ENCODE measurements at places on chromosomes 12 and 14.

DNA sequence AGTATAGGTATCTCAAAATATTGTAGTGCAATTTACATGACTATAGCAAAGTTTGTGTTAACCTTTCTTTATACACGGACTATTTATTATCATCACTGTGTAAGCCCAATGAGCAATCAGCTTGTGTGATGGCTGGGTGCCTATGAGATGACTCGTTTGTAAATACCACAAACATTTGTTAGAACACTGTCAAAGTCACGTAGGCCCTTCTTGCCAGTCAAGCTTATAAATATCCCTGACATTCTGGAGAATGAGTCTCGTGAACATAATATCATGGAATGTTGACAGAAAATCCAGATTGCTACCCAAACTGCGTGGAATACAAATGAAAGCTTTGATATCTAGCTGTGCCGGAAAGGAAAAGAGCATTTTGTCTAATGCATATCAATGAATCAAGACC, 648.3 kb upstream of the MDGA2 start:
- H3K36me3 ChIP-seq = no peaks in the 10 kb centered on the region
- H3K27me3 ChIP-seq = no peaks in the 10 kb centered on the region
- H3K4me1 ChIP-seq = no peaks in the 10 kb centered on the region
- no peak overlapping the region for H3K27ac ChIP-seq
- no peak for DNase-seq

GRCh38 chr14:60102389-60102788, 10.7 kb downstream of the PCNX4 start:
- H3K36me3 ChIP-seq = peaks cover 84% of the 10 kb centered on the region
- no peak overlapping the region for H3K4me3 ChIP-seq
- DNase-seq = no peak

DNA sequence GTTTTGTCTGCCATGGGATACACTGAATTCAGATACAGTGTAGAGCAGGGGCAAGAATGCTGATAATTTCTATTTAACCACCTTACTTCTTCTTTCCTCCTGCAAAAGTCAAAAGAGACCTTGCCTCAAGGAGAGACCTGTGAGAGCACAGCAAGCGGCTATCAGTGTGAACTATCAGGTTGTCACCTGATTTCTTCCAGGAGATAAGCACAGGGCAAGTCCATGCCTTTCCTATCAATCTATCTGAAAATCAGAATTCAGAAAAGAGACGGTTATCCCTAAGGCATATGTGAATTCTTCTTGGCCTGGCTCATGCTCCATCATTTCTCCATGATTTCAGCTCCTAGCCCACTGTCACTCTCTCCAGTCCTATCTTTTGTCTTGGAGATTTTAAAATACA, 128.9 kb upstream of the CCND2 start:
- no peak overlapping the region for H3K4me3 ChIP-seq
- peaks cover 7% of the 10 kb centered on the region for H3K36me3 ChIP-seq
- peaks cover 9% of the 10 kb centered on the region for H3K27me3 ChIP-seq
- peaks cover 31% of the 10 kb centered on the region for H3K4me1 ChIP-seq
- DNase-seq = no peak
- H3K27ac ChIP-seq = no peak overlapping the region

- H3K4me1 ChIP-seq = peaks cover 33% of the 10 kb centered on the region
- peak; percentile 10 for DNase-seq
- peaks cover 8% of the 10 kb centered on the region for H3K36me3 ChIP-seq
Observed at GRCh38 chr14:89429199-89430181, 12.5 kb upstream of the FOXN3 start.

- peaks cover 13% of the 10 kb centered on the region for H3K27me3 ChIP-seq
- H3K27ac ChIP-seq = no peak overlapping the region
- H3K4me1 ChIP-seq = peaks cover 37% of the 10 kb centered on the region
Observed at GRCh38 chr14:93984987-93985410, 8.6 kb upstream of the ASB2 start.

- no peaks in the 10 kb centered on the region for H3K4me1 ChIP-seq
- H3K4me3 ChIP-seq = no peak overlapping the region
- no peak overlapping the region for H3K27ac ChIP-seq
Observed at GRCh38 chr12:117352206-117352605, 9.2 kb downstream of the NOS1 start.

GRCh38 chr14:100426314-100426713, 103.2 kb downstream of the SLC25A47 start:
- DNase-seq = no peak
- peaks cover 44% of the 10 kb centered on the region for H3K4me1 ChIP-seq
- H3K4me3 ChIP-seq = no peak overlapping the region
- no peak overlapping the region for H3K27ac ChIP-seq

DNA sequence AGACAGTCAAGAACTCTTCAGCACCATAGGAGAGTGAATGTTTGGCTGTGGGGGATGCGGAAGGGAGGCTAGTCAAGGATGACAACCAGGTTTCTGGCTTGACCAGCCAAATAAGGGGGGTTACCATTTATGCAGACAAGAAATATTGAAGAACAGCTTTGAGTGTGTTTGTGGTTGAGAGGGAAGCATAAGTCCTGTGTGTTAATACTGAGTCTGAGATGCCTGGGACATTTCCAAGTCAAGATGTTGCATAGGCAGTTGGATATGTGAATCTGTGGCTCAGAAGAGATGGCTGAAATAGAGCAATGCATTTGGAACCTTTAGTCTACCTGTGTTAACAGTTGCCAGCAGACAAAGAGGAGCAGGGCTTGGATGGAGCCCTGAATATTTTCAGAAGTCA, 66.1 kb downstream of the ANO6 start:
- H3K4me3 ChIP-seq = no peak overlapping the region
- H3K27ac ChIP-seq = peak overlapping the region; percentile 18
- peaks cover 42% of the 10 kb centered on the region for H3K36me3 ChIP-seq
- DNase-seq = no peak

- no peak overlapping the region for H3K4me3 ChIP-seq
- DNase-seq = no peak
- peaks cover 4% of the 10 kb centered on the region for H3K27me3 ChIP-seq
- peaks cover 13% of the 10 kb centered on the region for H3K4me1 ChIP-seq
- H3K36me3 ChIP-seq = peaks cover 6% of the 10 kb centered on the region
Observed at GRCh38 chr12:102433304-102433703, 47.1 kb downstream of the IGF1 start.

- no peak for DNase-seq
- peaks cover 9% of the 10 kb centered on the region for H3K27me3 ChIP-seq
Observed at GRCh38 chr12:3381059-3382047, 109.7 kb upstream of the PRMT8 start.

DNA sequence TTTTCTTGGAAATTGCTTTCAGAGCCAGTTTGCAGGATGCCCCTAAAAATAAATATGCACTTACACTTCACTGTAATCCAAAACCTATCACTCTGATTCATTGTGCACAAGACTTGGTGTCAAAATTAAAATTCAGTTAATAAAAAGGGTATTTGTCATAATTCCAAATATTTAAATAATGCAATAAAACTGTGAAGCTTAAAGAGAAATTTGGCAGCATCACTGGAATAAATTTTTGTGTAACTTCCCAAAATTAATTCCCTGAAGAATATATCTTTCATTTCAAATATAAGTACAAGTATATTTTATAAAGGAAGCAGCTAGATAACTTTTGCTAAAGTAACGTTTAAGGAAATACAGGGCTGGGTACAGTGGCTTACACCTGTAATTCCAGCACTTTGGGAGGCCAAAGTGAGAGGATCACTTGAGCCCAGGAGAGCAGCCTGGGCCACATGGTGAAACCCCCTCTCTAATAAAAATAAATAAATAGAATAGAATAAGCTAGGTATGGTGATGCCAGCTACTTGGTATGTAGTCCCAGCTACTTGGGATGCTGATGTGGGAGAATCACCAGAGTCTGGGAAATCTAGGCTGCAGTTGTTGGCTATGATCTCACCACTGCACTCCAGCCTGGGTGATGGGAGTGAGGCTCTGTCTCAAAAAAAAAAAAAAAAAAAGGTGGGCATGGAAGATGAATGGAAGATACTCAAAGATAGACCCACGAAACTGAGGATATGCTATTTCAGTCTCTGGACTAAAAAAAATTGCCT, 233.8 kb downstream of the FBXL14 start:
- no peak for DNase-seq
- peaks cover 50% of the 10 kb centered on the region for H3K4me1 ChIP-seq

DNA sequence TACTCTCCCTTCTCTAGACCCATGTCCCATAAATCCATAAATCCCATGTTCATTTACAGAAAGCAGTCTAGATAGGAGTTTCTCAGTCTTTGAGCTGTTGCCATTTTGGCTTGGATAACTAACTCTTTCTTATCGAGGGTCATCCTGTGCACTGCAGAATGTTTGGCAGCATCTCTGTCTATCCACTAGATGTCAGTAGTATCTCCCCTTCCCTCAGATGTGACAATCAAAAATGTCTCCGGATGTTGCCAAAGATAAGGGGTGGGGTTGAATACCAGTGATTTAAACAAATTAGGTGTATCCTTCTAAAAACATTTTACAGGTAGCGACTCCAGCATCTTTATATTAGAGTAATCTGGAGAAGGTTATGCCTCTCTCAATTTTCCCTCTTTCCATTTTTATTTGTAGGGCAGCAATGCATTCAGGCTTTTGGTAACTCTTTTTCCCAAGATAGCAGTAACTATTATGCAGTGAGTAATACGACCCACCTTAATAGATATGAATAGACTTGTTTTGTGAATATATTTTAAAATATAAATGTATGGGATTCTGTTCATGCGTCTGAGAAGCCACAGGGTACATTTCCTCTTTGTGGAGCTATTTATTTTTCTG, 100.7 kb downstream of the LRRK2 start:
- no peaks in the 10 kb centered on the region for H3K4me1 ChIP-seq
- no peaks in the 10 kb centered on the region for H3K27me3 ChIP-seq
- H3K27ac ChIP-seq = no peak overlapping the region

DNA sequence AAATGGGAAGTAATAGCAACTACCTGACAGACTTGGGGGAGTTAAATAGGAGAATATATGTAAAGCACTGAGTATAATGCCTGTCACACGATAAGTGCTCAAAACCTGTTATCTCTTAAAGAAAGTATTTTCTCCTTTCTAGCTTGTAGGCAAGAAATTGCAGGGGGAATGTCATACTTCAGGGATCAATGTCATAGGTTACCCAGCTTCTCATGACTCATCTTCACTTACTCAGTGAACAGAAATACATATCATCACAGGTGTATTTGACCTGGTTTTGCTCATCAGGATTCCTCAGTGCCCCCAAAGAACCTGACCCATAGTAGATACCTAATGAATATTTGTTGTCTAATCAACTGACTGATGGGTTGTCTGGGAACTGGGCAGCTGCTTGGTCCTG, 285.0 kb upstream of the ATP2B1 start:
- no peak overlapping the region for H3K4me3 ChIP-seq
- DNase-seq = no peak
- no peak overlapping the region for H3K27ac ChIP-seq
- peaks cover 3% of the 10 kb centered on the region for H3K27me3 ChIP-seq
- H3K36me3 ChIP-seq = no peaks in the 10 kb centered on the region
- H3K4me1 ChIP-seq = peaks cover 15% of the 10 kb centered on the region

- H3K4me3 ChIP-seq = no peak overlapping the region
- no peak overlapping the region for H3K27ac ChIP-seq
- H3K27me3 ChIP-seq = no peaks in the 10 kb centered on the region
Observed at GRCh38 chr14:33711811-33712216, 239.1 kb downstream of the EGLN3 start.

DNA sequence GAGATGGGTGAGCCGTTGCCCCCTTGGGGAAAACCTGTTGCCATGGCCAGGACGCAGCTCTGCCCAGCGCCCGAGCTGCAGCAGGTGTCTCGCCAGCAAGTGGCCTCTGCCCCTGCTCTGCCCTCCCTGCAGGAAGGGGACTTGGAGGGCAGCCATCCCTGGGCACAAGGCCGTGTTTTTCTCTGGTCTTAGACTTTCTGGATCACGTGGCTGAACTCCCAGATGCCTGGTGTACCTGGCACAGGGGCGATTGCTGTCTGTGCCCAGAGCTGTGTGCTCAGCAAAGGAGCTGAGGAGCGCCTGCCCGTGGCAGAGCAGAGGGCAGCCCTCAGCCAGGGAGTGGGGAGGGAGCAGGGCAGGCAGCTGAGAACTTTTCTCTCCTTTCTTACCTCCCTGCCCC, 38.0 kb downstream of the TMEM63C start:
- H3K36me3 ChIP-seq = no peaks in the 10 kb centered on the region
- DNase-seq = no peak

DNA sequence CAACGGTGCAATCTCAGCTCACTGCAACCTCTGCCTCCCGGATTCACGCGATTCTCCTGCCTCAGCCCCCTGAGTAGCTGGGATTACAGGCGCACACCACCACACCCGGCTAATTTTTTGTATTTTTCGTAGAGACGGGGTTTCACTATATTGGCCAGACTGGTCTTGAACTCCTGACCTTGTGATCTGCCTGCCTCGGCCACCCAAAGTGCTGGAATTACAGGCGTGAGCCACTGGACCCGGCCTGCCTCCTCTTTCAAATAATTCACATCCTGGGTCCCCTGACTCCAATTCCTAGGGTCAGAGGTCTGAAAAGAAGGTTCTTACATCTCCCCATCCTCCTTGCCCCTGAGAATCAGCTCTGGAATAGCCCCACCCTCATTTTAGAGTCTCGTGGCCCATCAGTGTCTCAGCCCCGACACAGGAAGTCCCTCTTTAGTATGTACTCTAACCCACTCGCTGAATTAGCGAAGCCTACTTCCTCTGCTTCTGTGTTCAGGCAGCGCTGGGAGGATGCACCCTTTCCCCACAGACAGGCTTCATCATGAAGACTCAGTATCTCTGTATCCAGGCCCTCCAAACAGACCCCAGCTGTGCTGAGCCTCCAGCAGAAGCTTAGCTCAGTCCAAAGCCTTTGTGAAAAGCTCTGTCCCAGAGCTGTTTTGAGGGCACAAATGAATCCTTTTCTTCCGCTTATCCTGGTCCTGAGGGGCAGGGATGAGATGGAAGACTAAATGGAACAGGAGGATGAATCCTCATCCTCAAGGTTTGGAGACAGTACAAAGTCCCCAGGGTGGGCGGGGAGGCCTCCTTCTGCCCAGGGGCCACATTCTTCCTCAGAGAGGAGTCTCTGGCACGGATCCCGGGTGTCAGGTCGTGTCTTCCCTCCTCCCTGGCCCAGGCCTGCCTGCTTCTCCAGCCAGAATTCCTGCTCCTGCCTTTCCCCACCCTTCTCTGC, 3.5 kb downstream of the LPAR5 start:
- H3K36me3 ChIP-seq = no peaks in the 10 kb centered on the region
- peaks cover 53% of the 10 kb centered on the region for H3K4me1 ChIP-seq
- no peak for DNase-seq
- peak overlapping the region; percentile 94 for H3K27ac ChIP-seq

DNA sequence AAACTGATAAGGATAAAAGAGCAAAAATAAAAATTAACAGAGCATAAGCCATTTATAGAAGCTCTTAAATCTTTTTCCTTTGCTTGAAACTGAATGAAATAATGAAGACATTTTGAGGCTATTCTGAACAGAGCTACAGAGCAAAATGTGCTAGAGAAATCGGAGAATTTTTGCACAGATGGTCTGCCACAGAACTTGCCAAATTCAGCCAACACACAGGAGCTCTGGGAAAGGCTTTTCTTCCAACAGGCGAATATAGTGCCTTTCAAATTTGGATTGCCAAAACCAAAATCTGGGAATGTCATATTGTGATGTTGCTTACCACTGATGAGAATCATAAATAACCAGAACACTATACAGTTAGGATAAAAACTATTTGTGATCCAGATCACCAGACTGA, 406.3 kb downstream of the RPL10L start:
- H3K27ac ChIP-seq = no peak overlapping the region
- no peaks in the 10 kb centered on the region for H3K27me3 ChIP-seq
- H3K36me3 ChIP-seq = peaks cover 3% of the 10 kb centered on the region
- H3K4me1 ChIP-seq = peaks cover 35% of the 10 kb centered on the region
